ENCODE measurements at places on chromosomes 5 and 9. TPM values are rescaled to one million over a fixed set of nuclear protein-coding genes. Genes with fewer than 3 reads are reported as not detected.

GRCh38 chr5:132802044-132802684, 10.9 kb upstream of the SOWAHA start:
- DNase-seq = no peak

Gene PCDHGA6
- 9.0 TPM for total RNA-seq

Gene OR1L1
- total RNA-seq = not detected

Gene AFAP1L1
- total RNA-seq = 4.9 TPM

GRCh38 chr5:98433673-98434072, 339.8 kb upstream of the RGMB start:
- no peak for DNase-seq

Data from frontal cortex (tissue), 4 donors.